NCI-H2081 treated with DMSO at 0.1 percent for 48 hours (cell line): ENCODE measurements at places on chromosomes 16 and 17.

GRCh38 chr17:50511058-50511457, 2.8 kb downstream of the MYCBPAP start:
- DNase-seq = no peak

GRCh38 chr17:70523426-70523825, 354.1 kb downstream of the KCNJ2 start:
- no peak for DNase-seq

- DNase-seq = no peak
Measured at GRCh38 chr17:28370744-28371103, 617 bp upstream of the VTN start.

DNA sequence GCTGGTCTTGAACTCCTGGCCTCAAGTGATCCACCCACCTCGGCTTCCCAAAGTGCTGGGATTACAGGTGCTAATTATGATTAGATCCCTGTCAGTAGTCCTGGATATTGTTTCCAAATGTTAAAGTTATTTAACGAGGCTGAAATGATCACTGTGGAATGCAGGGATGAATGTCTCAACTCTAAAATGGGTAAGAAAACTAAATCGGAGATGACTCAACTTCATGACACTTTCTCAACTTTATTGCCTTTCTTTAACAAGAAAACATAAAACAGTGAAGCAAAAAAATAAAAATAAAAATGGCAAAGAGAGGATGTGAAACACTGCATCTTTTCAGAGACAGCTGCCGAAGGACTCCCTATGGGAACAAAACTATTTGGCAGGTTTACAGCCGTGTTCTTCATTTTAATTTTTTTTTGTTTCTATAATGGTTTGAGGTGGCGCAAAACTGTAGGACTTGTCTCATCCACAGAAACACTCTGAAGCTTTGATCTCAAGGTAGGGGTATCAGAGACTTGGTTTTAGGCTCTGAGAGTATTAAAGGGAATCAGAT, 382.0 kb downstream of the GRIN2A start:
- no peak for DNase-seq

- DNase-seq = no peak
Measured at GRCh38 chr16:54493061-54493460, 206.5 kb upstream of the IRX3 start.
